ENCODE measurements at places on chromosomes 3 and 15.
A peak's percentile ranks its signal among the peaks of the same experiment; 100 is the strongest.

DNA sequence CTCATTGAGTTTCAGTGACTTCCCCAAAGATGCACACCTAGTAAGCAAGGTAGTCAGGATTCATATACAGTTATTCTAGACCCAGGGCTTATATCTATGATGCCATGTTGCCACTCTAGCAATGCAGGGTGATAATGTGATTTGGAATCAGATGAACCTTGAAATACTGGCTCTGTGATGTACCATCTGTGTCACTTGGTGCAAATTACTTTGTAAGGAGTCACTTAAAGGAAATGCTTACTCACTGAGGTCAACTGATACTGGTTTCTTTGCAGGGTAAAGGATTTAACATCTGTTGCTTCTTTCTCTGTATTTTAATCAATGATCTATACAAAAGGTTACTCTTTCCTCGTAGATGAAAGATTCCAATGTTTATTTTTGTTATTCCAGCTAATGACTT is 10.8 kb downstream of the ASB14 start:
- no peak for DNase-seq

DNA sequence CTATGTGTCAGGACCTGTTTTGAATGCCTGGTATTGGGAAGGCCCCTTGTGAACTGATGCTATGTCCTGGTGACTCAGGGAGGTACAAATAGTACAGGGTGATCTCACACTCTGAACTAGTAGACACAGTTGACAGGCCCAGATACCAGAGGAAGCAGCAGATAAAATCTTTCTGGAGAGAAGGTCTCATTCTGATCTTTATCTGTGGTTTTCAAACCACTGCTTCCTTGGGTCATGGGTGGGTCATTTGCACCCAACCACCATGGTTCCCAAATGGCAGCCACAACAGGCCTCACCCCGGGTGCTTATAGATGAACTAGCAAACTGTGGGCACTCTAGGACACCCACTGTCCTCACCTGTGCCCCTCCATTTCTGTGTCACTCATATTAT is 43.4 kb downstream of the PXYLP1 start:
- DNase-seq = no peak

DNA sequence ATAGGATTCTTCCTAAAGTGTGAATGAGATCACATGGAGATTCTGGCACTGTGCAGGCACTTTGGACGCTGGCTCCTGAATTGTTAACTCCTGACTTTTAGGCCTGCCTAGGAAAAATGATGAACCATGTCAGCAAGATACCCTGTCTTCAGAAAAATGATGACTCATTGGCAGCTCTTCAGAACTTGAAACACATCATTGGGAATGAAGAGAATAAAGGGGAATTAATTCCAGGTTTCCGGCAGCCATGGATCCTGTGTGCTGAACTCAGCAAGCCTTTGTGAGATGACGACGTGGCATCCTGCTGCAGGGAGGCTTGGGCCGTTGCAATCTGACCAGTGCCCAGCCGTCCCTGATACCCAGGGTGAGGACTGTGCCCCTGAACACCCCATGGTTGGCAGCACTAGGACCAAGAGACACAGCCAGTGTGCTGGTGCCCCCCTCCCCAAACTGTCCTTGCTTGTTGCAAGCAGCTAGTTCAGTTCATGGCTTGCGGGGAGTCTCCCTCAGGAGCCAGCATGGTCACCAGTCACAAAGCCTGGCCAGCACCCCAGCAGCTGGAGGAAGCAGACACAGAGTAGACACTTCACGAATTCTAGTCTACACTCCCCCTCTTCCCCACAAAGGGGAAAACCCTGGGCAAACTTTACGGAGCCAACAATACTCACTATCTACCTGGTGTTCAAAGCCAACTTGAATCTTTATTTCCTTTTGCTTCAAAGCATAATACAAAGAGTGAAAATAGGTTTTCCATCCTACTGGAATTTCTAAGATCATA is 7.8 kb upstream of the LIPC start:
- DNase-seq = no peak

DNA sequence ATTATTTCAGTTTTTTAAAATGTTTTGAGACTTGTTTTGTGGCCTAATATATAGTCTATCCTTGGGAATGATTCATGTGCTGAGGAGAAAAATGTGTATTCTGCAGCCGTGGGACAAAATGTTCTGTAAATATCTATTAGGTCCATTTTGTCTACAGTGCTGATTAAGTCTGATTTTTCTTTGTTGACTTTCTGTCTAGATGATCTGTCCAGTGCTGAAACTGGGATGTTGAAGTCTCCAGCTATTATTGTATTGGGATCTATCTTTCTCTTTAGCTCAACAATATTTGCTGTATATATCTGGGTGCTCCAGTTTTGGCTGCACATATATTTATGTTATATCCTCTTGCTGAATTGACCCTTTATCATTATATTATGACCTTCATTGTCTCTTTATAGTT is 85.2 kb downstream of the UBE2E2 start:
- DNase-seq = no peak

GRCh38 chr15:81293728-81294515 is 30.0 kb downstream of the STARD5 start:
- no peak for DNase-seq

DNA sequence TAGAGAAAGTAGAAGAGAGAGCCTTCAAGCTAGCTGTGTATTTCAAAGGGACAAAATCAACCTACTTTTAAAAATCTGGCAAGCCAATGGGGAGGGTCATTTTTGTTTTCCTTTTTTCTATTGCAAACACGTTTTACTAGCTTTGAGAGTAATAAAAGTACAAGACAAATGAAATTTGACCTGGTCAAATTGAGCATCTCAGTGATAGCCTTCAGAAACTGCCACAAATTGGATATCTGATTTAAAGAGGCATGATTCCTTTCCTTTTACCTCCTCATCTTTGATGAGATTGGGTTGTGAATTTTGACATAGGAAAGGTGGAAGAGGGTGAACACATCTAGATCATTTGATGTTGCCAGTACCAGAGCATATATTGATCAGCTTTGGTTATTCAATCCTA is 53.6 kb upstream of the RBMS3 start:
- DNase-seq = no peak

GRCh38 chr3:183664913-183665381 is 29.5 kb downstream of the KLHL24 start:
- no peak for DNase-seq

DNA sequence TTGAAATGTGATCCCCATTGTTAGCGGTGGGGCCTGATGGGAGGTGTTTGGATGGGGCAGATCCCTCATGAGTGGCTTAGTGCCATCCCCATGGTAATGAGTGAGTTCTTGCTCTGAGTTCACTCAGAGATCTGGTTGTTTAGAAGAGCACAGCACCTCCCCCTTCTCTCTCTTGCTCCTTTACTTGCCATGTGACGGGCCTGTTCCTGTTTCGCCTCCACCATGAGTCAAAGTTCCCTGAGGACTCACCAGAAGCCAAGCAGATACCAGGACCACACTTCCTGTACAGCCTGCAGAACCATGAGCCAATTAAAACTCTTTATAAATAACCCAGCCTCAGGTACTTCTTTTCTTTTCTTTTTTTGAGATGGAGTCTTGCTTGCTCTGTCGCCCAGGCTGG is 46.6 kb downstream of the ANP32A start:
- DNase-seq = no peak

GRCh38 chr15:71011503-71012155 is 103.6 kb upstream of the THSD4 start:
- DNase-seq = no peak

DNA sequence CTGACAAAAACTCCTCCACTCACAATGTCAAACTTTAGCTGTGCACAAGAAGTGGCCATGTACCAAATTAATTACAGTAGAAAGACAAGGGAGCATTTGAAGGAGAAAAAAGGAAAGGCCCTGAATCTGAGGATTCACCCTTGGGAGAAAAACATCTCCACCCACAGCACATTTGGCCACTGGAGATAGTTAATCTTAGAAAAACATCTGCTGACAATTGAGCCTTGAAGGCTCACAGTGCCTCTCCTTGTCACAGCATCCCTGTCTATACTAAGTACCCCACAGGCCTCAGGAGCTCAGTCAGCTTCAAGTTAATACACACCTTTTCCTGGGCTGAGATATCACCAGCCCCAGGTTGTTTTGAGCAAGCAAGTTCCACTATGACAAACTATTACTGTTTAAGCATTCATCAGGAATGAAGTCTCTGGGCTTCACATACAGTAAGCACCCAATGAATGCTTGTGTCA is 78.1 kb upstream of the SETMAR start:
- no peak for DNase-seq

DNA sequence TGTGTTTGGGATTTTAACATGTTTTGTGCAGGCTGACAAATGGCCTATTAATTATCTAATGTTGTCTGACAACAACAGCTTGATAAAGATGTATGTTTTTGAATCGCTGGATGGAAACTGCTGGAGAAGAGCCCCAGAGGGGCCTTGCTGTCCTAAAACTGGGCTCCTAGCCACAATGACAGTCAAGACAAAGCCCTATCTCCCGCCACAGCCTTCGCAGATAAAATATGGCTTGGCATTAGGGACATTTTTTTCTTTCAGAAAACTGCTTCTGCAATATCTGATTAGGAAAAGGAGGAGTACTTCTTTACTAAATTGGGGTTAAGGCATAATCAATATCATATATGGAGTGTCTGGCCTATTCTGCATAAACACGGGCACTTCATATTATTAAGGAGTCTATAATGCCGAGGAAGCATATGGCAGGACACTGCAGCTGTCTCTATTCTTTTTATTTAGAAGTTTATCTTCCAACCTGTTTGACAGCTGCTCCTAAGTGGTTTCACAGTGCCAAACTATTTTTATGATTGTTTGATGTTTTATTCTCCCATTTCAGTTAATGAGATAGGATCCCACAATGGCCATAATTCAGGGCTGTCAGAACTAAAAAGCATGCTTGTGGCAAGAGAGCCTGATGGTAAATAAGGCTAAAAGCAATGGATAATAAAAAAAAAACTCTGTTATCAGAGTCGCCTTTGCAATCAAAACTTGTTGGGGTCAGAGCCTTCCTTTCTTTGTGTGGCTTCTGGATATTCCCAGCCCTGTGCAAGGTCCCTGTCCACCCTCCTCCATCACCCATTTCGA is 210.1 kb downstream of the MECOM start:
- DNase-seq = no peak

GRCh38 chr3:88034491-88035275 is 24.1 kb downstream of the CGGBP1 start:
- DNase-seq = no peak

- no peak for DNase-seq
These were observed 42.6 kb downstream of the ARIH1 start for GRCh38 chr15:72516777-72517176.

- no peak for DNase-seq
These were observed 193.3 kb downstream of the ISL2 start for GRCh38 chr15:76529911-76530310.

- peak; percentile 15 for DNase-seq
These were observed 2.4 kb downstream of the TSC22D2 start for GRCh38 chr3:150410311-150411105.

DNA sequence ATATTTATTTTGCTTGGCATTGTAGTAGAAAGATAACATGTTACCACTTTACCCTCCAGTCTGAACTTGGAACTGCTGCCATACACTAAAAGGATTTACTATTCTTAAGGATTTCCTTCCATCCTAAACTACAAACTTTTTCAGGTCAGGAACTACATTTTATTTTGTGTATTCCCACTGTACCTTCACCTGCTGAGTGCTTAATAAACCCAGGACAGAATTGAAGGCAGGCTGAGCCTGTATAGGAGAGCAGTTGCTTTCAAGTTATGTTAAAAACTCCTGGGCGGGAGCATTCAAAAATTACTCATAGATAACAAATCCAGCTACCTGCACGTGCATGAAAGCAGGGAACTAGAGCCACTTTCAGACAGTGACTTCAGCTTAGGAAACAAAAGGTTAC is 58.3 kb downstream of the CACNA1D start:
- no peak for DNase-seq

GRCh38 chr3:136728473-136728872 is 23.7 kb downstream of the STAG1 start:
- no peak for DNase-seq

DNA sequence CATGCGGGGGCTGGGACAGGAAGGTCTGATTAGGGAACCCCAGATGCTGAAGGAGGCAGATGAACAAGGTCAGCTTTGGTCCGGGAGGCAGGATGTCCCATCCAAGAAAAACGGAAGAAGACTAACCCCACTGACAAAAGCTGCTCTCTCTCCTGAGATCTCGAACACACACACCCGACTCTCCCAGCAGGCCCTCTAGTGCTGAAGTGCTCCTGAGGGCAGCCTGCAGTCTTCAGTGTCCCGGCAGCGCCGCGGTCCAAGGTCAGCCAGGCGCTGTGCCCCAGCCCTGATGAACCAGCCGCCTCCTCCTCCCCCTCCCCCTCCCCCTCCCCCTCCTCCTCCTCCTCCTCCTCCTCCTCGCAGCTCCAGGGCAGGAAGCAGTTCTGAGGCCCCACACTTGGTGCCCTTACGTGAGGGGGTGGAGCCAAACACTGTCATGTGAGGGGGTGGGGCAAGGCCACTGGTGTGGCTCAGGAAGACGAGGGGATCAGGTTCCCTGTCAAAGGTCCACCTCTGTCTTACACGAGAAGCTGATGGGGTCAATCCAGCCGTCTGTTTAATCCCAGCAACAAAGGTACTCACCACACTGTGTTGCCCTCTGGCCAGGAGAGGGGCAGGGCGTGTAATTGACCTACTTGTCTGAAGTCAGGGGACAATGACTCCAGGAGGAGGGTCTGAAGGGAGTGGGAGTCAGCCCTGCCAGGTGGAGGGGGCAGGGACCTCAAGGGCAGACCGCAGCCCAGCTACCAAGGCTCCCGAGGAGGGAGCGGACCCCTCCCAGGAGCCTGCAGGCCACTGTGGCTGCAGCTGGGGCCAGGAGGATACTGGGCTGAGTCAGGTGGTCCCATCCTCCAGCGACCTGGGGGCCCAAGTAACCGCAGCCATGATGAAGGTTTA is 34.3 kb downstream of the PRR23E start:
- DNase-seq = no peak

DNA sequence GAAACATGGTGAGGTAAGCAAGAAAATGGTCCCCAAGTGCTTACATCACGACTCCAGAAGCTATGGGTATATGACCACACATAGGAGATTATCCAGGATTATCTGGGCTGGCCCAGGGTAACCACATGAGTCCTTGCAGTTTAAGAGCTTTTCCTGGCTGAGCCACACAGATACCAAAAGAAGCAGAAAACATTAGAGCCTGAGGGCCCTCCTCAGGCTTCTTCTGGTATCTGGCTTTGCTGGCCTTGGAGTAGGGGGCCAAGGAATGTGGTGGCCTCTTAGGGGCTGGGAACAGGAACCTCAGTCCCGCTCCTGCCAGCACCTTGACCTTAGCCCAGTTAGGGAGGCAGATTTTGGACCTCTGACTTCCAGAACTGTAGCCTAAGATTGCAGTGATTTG is 259.1 kb downstream of the KCNMB2 start:
- DNase-seq = no peak

DNA sequence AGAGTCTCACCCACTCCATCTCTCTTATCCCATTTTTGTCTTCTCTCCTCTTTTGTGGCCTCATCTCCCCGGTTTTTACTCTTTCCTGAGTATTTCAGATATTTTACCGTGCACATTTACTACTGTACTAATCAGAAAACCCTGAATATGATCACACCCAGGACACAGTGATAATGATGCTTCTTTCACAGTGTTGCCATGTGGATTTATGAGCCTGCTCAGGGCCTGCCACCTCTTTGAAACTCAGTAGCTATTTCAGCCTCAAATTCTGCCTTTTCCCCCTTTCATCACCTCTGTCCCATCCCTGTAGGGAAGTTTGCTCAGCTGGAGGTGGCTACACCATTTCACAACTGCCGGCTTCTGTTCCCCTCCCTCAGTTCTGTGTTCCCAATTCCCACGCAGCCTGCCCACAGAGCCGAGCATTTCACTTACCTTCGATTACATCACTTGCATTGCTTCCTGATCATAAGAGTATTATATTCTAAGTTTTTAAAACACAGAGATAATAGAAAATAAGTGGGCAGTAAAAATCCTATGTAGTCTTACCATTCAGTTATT is 33.2 kb downstream of the ARNT2 start:
- DNase-seq = peak; percentile 29

- DNase-seq = peak; percentile 74
These were observed 11.0 kb downstream of the STARD5 start for GRCh38 chr15:81312790-81313543.

Data from occipital lobe (tissue), 3 donors.